Cardiac septum (tissue), 1 donor: ENCODE measurements at places on chromosomes 16 and 17. TPM values are rescaled to one million over a fixed set of nuclear protein-coding genes. Genes with fewer than 3 reads are reported as not detected.

GRCh38 chr17:76000016-76000754 is 470 bp upstream of the CDK3 start:
- DNase-seq: no peak

- DNase-seq: no peak
These were observed 2.4 kb downstream of the RTN4RL1 start for GRCh38 chr17:2022647-2023240.

DNA sequence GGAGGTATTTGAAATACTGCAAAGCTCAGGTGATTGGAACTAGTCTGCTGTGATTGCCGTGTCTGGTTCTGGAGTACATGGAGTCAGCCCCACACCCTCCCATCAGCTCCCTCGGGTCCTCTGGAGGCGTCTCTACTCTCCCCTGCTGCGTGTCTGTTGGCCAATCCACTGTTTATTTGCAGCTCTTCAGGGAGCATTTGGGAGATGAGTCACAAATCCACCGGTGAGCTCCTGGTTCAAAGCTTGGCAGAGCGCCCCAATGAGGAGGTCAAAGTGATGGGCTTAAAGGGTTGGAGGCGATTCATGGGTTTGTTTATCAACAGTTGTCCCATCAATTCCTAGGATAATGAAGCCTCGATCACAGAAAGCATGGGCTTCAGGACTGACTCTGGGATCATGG is 14.6 kb downstream of the CALB2 start:
- no peak for DNase-seq

DNA sequence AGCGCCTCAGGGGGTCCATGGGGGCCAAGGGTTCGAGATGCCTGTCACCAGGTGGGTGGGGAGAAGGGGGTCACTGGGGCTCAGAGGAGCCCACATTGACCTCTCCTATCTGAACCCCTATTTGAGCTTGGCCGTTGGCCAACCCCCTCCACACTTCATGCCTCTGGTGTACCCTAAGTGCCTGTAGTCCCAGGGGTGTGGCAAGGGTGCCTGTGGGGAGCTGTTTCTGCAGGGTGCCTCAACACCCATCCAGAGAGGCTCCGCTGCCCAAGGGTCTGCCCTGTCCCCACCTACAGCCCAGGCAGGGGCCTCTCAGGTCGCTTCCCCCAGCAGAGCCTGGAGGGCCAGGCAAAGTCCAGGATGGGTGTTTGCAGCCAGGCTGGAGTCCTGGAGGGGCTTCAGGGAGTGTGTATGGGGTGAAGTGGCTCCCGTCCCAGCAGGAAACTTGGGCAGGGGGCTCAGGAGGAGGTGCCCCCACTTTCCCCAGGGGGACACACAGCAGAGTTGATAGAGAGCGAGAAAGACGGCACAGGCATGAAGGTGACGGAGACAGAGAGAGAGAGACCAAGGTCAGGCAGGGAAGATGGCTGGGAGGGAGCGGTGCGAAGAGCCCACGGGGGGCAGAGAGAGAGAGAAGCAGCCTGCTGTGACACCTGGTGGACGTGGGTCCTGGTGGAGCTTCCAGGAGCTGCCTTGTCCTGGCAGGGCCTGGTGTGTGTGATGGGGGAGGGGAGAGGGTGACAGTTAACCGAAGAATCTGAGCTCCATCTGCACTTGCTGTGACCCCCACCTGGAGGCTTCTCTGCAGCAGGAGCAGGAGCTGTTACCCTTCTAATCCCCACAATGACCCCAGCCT is at the start of gene SEPTIN12:
Gene SEPTIN12, minus strand, starts transcription at position 719 of the 856 bp plus-strand sequence. Its CDS starts 700 bp downstream, at position 19.
- no peak for DNase-seq

GRCh38 chr17:2184993-2185931 is 118.3 kb downstream of the SMG6 start:
- no peak for DNase-seq

DNA sequence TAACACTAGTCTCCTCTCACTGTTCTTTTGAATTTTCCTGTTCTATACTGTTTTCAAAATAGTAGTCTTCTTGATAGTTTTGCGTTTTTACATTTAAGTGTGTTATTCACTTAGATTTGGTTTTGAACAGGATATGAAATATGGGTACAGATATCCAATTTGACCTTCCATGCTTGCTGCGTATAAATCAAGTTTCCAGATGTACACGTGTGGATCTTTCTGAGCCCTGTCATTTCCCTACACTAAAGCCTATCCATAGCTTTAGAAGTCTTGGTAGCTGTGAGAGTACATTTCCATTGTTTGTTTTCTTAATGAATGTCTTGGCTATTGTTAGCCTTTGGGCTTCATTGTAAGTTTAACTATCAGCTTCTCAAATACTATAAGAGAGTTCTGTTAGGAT is 20.4 kb downstream of the CYLD start:
- DNase-seq: no peak

DNA sequence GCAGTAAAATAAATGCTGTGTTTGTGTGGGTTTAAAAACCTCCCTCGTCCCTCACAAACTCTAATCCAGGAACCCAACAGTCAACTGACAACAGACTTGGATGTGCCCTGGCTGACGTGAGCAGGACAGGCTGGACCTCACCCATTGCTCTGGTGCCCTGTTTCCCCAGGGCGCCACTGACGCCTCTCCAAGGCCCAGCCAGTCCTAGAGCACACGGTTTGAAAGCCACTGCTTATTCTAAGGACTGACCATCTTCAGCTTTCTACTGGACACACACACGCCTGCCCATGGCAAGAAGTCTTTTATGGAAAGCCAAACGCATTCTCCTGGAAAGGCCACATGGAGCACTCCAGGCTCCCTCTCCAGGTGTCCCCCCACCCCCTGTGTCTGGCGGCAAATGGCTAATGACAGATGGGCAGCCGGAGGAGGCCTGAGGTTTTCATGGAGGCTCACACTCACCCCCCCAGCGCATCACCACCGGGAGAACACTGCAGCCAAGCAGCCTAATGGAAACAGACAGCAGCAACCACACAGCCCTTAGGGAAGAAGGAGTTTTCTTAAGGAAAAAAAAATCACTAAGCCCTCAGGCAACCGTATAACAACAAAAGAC is 319.2 kb downstream of the SOX9 start:
- DNase-seq: no peak

DNA sequence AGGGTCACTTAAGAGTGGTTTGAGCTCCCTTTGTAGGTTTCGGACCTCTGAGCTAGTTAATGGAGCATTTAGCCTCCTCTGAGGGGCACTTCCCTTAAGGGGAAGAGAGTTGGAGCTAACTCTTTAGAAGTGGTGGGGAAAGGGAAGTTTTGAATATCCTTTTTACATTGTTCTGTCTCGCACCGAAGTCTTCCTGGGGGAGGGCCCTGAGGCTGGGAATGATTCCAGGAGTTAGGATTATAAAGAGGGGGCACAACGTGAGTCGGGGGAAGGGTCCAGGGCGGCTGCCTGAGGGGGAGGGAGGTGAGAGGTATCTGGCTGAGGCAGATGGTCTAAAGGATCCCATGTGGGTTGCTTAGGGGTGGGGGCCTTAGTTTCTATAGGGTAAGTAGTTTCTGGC is 32.3 kb downstream of the SEC14L1 start:
- DNase-seq: no peak

GRCh38 chr17:28085766-28086165 is 43.3 kb downstream of the NLK start:
- no peak for DNase-seq

DNA sequence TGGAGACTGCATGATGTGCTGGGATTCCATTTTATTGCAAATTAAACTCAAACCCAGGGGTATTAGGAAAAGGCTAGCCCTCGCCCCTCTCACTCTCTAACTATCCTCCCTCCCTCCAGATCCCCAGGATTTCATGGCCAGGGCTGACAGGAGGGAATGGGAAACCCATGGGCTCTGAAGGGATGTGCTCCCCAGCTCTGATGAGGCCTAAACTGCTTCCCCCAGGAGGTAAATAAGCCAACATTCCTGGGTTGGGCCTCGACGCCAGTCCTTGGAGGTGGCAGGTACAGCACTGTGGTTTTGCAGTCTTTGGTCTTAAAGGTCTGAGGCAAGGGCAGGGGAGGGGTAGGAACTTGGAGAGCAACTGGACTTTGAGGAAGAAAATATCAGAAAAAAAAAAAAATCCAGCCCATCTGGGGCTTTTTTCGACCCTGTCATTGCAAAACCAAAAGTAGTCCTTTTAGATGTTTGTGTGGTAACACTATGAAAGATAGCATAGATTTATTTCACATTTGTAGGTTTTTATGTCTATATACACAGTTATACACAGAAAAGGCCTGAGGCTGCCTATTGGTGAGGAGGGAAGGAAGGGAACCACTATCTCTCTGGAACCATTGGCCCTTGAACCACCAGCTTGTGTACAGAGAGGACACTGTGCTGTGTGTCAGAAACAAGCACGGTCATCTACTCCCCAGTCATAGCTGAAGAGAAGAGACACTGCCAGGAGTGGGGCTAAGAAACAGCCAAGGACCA is 12.0 kb downstream of the C17orf113 start:
- no peak for DNase-seq

DNA sequence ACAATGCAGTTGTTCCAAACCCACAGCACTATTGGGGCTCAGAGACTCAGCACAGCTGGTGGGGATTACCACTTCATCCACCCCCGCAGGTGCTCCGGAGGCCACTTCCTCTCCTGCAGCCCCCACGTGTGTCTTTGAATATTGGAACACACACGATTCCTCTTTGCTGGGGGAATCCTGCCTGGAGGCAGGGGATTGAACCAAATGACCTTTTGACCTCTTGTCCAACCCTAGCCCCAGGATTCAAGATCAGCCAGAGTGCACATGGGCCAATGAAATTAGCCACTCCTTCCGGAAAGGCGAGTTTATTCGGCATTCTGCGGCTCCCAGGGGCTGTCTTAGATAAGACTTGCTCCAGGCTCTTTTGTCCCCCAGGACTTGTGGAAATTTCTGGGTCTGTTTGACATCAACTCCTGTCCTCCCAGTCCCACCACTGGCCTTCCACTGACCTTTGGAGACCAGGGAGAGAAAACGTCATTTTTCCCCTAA is 350.2 kb downstream of the FOXL1 start:
- no peak for DNase-seq

GRCh38 chr16:87602821-87603683 is 744 bp downstream of the JPH3 start:
- DNase-seq: no peak

- no peak for DNase-seq
These were observed 21.6 kb upstream of the CACNG5 start for GRCh38 chr17:66813296-66813695.

DNA sequence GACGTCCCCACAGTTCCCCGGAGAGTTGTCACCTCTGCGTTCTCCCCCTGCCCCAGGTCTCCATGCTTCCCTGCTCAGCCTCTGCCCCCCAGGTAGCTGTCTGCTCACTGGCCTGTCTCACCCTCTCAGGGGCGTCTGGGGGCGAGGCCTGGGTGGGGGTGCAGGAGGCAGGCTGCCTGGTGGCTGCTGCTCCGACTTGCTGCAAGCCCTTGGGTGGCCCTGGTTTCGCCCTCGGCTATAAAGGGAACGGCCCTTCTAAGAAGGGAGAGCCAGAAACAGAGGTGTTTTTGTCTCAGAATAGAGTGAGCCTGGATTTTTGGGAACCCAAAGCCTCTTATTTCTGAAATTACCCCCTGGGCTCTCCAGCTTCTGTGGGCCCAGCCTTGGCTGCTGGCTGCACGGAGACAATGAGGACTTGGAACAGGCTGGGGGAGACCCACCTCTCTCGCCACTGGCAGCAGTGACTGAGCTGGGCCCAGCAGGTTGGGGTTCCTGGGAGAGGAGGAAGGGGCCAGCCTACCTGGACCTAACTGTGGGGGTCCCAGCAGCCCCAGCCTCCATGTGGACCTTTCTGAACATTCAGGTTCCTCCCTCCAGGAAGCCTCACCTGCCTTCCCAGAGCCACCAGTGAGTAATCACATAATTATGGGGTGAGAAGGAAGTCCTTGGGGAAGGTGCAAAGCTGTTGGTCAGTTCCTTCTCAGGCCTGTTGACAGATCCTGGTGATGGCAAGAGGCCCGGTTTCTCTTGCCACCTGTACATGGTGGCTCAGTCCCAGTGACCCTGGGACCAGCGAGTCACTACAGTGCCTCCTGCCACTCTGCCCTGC is 15.5 kb upstream of the SPNS2 start:
- peak; percentile 74 for DNase-seq

- DNase-seq: no peak
These were observed 10.1 kb upstream of the COG1 start for GRCh38 chr17:73182616-73183310.

- no peak for DNase-seq
These were observed 74.7 kb upstream of the SDK2 start for GRCh38 chr17:73718912-73719311.

DNA sequence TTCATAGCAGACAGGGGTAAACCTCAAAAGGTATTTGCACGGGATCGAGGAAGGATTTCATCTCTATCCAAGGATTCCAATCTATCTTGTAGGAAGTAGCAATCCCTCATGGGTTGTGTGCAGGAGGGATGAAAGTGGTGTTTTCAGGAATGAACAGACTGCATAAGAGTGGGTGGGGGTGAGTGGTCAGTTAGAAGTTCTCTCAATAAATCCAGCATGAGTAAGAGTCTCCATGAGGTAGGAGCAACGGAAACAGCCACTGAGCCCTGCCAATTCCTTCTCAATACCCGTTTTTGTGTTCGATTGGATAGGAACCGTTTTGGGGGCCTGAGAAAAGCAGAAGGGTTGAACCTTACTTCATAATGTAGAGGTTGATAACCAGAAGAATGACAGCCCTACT is 375.6 kb downstream of the SOX9 start:
- DNase-seq: no peak

DNA sequence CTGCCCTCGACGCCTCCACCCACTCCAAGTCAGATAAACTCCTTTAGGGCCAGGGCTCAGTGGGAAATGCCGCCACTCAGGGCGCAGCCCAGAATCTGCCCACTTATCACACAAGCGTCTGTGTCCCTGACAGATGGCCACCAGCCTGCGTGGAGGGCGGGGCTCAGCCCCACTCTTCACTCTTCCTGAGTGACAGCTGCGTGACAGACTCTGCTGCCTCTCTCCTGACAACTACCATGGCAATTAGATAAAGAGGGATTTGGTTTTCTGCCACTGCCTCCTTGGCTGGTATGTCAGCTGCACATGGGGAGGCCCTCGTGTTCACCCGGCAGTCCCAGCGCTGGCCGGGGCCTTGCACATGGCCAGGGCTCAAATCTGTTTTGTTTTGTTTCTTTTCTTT is 96.2 kb downstream of the RTN4RL1 start:
- DNase-seq: peak; percentile 84

DNA sequence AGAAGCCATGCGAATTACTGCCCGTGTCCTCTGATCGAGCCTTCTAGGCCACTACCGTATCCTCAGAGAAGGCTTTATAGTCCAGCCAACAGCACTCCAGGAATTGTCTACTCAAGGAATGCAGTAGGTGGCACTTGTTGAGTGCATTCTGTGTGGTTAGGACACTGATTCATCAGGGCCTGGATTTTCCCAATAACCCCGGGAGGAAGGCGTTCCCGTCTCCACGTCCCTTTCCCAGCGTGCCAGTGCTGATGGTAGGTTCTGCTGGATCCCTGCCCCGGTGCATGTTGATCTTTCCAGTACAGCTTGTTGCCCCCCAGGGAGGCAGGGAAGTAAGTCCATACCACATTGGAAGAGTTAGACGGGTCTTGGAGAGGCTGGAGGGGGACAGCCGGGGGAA is 122.2 kb downstream of the RPTOR start:
- DNase-seq: no peak

The CD79B gene
- total RNA-seq: 2.7 TPM

The PRAC2 gene
- total RNA-seq: not detected

The NEUROD2 gene
- total RNA-seq: 0.08 TPM

The KRT36 gene
- not detected for total RNA-seq

The ABCA10 gene
- total RNA-seq: 5.6 TPM

The CASKIN1 gene
- 1.2 TPM for total RNA-seq

The LITAFD gene
- not detected for total RNA-seq

The SDR42E1 gene
- total RNA-seq: 0.22 TPM

The TAOK1 gene
- total RNA-seq: 64.8 TPM

The PLEKHH3 gene
- 20.2 TPM for total RNA-seq

The HAP1 gene
- total RNA-seq: 0.08 TPM

The CNGB1 gene
- total RNA-seq: not detected

The PSKH1 gene
- total RNA-seq: 22.6 TPM

The CD300H gene
- total RNA-seq: not detected

The PRR35 gene
- total RNA-seq: not detected
